ENCODE measurements at places on chromosomes 5 and 9.
A peak's percentile ranks its signal among the peaks of the same experiment; 100 is the strongest.

DNA sequence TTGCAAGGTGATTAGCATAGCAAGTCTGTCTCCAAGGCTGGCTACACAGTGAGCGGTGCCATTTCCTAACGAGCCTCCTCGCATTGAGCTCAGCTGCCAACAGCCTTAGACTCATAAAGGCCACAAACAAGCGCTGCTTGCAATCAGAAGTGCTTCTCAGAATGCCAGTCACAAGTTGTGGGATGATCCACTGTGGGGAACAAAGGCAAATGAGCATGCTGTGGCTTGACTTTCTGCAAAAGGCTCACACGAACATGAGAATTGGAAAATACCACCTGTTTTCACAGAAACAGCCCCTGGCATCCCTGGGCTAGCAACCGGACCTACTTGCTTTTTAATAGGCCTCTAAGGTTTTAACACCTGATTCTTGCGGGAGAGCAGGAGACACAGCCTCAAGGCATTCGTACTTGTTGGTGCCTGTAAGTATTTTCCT, 215.5 kb downstream of the FANCC start:
- no peak for DNase-seq

- no peak for DNase-seq
Measured at GRCh38 chr5:115484368-115484767, 60.2 kb downstream of the FEM1C start.

DNA sequence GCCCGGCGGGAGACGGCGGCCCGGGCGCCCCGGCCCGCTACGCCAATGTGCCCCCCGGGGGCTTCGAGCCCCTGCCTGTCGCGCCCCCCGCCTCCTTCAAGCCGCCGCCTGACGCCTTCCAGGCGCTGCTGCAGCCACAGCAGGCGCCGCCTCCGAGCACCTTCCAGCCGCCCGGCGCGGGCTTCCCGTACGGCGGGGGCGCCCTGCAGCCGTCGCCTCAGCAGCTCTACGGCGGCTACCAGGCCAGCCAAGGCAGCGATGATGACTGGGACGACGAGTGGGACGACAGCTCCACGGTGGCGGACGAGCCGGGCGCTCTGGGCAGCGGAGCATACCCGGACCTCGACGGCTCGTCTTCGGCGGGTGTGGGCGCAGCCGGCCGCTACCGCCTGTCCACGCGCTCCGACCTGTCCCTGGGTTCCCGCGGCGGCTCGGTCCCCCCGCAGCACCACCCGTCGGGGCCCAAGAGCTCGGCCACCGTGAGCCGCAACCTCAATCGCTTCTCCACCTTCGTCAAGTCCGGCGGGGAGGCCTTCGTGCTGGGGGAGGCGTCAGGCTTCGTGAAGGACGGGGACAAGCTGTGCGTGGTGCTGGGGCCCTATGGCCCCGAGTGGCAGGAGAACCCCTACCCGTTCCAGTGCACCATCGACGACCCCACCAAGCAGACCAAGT, 723 bp downstream of the SNX18 start:
- DNase-seq, result no peak

- DNase-seq, result no peak
Measured at GRCh38 chr5:142644127-142644526, 41.8 kb downstream of the FGF1 start.

- no peak for DNase-seq
Measured at GRCh38 chr5:138754699-138755057, 1.5 kb downstream of the CTNNA1 start.

GRCh38 chr5:88954511-88954910, 71.5 kb upstream of the MEF2C start:
- DNase-seq, result no peak

DNA sequence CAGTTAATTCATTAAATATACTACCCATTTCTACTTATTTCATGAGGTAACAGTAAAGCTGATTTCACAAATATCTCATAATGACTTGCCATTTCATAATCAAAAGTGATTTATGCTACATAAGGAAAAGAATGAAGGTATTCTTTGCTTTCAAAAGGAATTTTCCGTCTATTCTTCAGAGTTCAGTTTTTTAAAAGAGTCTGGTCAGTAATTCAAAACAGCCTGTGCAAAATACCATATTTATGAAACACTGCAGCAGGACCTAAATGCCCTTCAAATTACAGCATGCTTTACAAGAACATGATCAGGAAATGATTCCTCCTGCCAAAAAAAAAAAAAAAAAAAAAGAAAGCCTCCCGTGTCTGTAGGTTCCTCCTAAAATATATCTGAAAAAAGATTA, 154.7 kb downstream of the KIAA0825 start:
- DNase-seq, result no peak

- DNase-seq, result no peak
Measured at GRCh38 chr5:180786531-180787398, 15.8 kb downstream of the MGAT1 start.

DNA sequence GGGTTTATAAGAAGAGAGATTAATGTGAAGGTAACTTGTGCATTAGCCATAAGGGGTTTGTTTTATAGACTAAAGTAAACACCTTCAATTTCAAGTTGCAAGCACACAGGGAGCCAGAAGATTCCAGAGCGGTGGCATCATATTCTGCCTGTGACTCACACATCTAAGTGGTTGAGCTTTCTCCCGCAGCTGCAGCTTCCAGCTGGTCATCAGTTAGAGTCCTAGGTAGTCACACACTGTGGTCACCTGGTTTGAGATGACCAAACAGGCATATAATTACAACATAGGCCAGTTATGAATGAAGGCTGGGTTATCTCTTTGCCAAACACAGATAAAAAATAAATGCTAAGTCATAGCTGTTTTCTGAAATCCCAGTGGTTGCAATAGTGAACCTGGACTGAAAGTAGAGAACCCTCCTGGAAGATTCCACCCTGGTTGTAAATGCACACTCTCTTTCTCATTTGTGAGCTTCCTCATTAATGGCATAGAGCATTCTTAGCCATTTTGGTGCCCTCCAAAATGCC, 171.3 kb downstream of the GDNF start:
- DNase-seq, result peak; percentile 32

GRCh38 chr5:163189023-163189553, 248.3 kb upstream of the CCNG1 start:
- DNase-seq, result no peak

GRCh38 chr9:86983620-86984259, 36.4 kb upstream of the GAS1 start:
- DNase-seq, result no peak

DNA sequence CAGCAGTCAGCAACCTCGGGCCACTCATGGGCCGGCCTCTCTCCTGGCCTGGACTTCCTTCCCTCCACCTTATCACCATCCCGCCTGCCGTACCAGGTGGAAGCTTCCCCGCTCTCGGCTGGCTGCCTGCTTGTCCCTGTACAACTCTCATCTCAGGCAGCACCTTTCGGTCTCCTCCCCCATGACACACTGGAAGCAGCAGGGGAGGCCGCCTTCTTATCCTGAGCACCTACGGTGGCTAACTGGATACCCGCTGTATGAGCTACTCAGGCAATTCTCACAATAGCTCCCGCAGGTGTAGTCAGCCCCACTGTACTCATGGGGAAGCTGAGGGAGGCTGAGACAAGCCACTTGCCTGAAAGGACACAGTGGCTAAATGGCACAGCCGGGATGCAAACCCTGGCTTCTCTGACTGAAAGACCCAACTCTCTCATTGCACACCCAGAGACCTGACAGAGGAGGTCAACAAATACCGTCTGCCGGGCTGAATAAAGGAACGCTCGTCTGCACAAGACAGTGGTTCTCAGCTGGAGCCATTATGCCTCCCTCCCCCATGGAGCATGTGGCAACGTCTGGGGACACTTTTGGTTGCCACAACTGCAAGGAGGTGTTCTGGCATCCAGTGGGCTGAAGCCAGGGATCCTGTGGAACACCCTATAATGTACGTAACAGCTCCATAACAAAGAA, 9.6 kb downstream of the STK10 start:
- DNase-seq, result no peak

DNA sequence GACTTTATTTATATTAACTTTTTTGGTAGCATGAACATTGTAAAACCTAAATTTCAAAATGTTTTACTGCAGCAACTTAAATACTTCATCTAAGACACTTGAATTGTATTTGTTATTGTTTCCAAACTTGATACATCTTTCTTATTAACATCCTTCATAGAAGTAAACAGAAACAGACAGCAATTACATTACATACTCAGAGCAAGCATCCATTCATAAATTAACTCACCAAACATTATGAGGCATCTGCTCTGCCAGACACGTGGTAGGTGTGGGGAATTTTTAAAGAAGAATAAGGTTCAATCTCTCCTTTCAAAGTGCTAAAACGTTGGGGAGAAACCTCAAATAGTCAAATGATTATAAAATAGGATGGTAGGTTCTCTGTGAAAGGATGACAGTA, 130.8 kb downstream of the MUSK start:
- DNase-seq, result no peak

DNA sequence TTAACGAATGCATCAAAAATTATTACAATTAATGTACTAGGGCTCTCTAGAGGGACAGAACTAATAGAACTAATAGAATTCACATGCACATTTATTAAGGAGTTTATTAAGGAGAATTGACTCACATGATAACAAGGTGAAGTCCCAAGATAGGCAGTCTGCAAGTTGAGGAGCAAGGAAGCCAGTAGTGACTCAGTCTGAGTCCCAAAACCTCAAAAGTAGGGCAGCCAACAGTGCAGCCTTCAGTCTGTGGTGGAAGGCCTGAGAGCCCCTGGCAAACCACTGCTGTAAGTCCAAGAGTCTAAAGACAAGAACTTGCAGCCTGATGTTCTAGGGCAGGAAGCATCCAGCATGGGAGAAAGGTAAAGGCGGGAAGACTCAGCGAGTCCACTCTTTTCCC, 633.8 kb downstream of the SEMA5A start:
- no peak for DNase-seq

DNA sequence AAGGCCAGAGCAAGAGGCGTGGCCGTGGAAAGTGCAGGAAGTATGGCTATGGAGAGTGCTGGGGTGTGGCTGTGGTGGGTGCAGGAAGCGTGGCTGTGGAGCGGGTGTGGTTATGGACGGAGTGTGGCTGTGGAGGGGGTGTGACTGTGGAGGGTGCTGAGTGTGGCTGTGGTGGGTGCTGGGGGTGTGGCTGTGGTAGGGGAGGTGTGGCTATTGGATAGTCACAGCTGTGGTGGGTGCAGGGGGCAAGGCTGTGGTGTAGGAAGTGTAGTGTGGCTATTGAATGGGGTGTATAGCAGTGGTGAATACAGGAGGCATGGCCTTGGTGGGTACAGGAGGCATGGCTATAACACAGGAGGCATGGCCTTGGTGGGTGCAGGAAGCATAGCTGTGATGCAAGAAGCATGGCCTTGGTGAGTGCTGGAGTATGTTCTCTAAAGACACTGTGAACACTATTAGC, 40.8 kb upstream of the SPATA31C2 start:
- DNase-seq, result no peak

- no peak for DNase-seq
Measured at GRCh38 chr9:97889941-97890887, 32.1 kb downstream of the TRMO start.

- DNase-seq, result no peak
Measured at GRCh38 chr9:113311961-113312360, 8.8 kb upstream of the RNF183 start.

DNA sequence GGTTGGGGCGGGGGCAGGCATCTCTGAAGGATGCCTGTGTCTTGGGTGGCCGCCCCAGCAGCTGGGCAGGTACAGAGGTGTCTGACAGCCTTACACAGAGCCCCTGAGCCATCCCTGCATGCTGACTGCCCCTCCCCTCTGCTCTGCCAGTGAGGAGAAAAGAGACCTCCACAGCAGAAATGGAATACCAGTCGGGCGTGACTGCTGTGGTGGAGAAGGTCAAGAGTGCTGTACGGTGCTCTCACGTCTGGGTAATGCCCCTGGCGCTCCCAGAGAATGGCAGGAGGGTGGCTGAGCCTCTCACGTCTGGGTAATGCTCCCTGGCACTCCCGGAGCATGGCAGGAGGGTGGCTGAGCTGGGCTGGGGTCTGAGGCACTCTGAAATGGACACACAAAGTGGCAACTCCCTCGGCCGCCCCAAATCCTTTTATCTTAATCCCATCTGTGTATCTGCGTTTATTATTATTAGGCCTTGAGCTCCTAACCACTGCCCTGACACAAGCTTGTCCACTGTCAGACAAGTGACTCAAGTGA, 2.5 kb upstream of the RABL6 start:
- no peak for DNase-seq

- DNase-seq, result no peak
Measured at GRCh38 chr5:54384356-54384933, 71.1 kb upstream of the HSPB3 start.

GRCh38 chr9:132210472-132211145, 48.8 kb downstream of the NTNG2 start:
- DNase-seq, result no peak

DNA sequence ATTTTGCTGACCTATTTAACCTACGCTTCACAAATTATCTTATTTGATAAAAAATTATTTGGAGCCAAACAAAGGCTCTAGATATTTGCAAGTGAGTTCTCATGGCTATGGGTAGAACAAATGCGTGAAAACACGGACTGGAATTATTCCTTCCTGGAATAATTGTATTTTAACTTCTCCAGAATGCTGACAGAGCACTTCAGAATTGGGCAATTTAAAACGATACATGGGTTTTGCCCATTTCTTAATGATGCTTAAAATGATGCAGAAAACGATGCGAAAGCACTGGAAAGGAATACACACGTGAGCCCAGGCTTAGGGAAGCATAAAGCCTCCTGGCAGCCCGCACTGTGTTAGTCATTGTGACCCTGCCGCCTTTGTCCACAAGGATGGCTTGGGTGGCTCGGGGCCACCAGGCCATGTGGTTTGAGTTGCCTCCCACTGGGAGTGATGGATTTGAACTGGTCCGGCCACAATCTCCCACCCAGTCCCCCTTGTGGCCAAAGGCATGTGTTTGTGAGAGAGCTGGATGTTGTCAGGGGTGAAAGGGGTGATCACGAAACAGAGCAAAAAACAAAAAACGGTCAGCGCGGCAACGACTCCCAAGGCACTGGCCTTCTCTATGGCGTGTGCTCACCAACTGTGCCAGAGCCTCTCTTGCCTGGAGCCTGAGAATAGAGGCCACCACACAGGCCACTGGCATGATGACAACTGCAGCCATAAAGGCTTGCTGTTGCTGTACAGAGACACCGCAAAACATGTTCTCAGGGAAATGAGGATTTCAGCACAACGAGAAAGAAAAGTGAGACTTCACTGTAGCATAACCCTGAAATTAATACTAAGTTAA, 234.2 kb upstream of the ADAMTS16 start:
- DNase-seq, result no peak

DNA sequence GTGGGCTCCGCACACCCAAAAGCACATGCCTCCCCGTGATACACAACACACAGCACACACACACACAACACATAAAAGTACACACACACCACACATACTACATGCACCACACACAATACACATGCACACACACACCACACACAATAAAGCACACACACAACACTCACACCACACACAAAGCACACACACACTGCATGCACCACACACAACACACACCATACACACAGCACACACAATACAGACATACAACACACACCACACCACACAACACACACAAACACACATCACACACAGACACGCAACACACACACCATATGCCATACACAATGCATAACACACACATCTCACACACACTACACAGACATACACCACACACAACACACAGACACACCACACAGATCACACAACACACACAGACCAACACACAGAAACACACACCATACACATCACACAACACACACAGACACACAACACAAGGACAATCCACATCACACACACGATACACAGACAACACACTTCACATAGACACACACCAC, 3.4 kb upstream of the CCDC187 start:
- DNase-seq, result no peak

All from muscle of arm (tissue), 14 donors.